ENCODE measurements at places on chromosomes 11 and 22.

DNA sequence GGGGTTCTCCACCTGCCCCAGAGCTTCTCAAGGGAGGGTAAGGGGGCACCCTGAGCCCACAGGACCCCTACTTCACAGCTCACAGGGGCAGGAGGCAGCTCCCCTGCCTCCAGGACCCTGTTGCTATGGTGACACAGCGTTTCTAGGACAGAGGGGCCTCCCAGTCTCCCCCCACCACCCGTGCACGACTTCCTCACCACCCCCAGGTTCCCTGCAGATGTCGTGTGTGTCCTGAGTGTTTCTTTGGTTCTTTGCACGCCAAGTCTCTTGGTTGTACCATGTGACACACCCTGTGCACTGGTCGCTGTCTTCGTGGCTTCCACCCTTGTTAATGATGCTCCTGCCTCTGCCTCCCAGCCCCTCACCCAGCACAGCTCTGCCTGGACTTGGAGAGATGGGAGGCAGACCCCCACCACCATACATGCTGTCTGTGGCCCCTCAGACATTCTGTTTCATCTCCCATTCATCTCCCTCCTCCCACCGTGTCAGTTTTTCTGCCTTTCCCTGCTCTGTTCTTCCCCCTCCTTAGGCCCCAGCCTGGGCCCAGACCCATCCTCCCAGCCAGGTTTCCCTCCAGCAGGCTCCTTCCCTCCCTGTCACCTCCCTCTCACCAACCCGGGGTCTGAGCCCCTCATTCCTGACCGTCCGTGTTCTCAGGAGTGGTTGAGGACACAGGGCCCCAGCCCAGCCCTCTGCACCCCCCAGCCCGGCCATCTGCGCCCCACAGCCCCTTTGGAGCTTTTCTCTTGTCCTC lies 24.5 kb upstream of the RAB1B start:
- DNase-seq, result peak; percentile 57

- DNase-seq, result no peak
These were observed 27.2 kb downstream of the FADD start for GRCh38 chr11:70230151-70230839.

GRCh38 chr11:100776212-100776896 lies 89.3 kb downstream of the ARHGAP42 start:
- no peak for DNase-seq

DNA sequence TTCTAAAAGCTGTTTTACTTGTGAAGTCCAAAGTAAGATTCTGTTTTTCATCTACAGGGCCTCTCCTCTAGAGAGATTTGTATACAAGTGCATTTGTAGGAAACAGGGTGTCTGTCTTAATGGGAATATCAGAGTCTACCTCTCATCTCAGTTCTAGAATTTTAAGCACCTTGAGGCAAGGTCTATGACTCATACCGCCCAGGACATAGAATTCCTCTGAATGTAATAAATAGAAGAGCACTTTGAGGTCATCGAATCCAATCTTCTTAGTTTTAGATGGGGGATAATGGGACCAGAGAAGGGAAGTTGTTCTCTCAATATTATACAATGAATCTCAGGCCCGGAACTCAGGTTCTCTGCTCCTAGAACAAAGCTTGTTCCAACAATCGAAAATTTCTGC lies 101.8 kb upstream of the TIMP3 start:
- no peak for DNase-seq

DNA sequence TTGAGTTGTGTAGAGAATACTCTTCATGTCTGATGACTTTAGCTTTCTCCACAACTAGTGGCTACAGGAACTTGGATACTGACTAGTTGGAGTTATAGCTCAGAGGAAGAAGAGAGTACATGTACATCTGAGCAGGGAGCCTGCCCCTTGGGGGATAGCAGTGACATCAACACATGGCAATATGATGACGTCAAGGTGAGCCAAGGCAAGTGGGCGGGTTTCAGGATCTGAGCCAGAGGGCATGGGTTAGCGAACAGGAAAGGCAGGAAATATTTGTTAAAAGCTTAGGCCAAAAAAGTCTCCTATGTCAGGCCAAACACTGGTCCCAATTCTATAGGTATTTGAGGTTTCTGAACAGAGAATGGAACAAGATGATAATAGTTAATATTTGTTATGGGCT lies 42.0 kb upstream of the HORMAD2 start:
- DNase-seq, result no peak

- DNase-seq, result no peak
These were observed 145.5 kb downstream of the RBFOX2 start for GRCh38 chr22:35883031-35883620.

DNA sequence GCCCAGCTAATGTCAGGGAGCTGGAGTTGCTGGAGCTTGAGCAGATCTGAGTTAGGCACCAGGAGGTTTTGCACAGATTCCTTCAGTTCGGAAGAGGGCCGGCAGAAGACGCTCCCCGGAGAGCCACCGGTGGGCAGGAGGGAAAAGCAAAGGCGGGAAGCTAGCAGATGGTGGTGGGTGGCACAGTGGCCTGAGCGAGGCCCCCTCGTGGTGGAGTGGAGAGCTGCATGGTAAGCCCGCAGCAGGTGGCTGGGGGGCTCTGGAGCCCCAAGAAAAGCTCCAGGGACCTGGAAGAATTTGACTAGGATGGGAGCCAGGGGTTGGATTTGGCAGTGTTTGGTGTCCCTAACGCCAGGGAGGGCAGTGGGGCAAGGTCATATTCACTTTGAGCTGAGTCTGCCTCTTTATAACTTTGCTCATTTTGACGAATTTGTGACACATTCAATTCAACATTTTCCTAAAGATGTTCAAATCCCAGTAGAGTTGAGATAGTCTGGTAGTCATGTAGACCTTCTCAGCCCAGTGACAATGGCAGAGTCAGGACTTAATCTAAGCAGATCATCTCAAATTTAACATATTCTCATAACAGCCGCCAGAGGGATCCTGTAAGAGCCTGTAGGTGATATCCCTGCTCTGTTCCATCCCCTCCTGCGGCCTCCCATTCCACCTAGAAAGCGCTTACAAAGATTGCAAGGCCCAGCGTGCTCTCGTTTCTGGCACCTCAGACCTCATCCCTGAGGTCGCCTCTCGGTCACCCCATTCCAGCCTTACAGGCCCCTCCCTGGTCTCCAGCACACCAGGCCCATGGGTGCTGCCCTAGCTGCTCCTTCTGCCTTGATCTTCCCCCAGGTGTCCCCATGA lies 57.9 kb downstream of the TRIM29 start:
- DNase-seq, result no peak

DNA sequence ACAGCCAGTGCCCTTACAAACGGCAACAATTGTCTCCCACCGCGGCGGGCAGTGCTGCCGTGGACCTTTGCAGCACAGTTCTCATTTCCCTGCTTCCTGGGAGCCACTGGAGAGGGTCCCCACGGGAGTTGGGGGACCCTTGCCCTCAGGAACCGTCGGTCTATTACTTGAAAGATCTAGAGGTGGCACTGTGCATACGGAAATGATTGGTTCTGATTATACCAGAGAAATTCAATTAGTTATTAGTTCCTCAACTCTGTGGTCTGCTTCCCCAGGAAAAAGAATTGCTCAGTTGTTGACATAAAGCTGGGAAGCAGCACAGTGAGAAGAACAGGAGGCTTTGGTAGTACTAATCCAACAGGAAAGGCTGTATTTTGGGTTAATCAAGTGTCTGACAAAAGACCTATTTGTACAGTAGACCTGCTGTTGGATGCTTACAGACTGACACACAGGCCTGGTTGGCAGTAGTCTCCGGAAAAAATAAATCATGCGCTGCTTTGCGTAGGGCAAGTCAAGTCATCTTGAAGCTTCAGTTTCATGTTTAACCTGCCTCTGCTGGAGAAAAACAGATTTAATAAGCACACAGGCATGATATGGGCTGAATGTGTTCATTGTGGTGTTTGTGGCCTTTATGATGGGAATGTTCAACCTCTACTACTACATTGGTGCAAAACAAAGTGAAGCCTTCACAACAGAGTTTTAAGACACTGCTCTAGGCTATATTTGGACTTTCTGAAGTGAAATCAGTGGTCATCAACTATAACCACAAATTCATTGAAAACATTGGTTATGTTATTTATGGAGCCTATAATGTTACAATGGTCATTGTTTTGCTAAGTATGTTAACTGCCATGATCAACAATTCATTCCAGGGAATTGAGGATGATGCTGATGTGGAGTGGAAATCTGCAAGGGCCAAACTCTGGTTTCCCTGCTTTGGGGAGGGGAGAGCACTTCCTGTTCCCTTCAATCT lies 54.6 kb upstream of the SC5D start:
- no peak for DNase-seq

DNA sequence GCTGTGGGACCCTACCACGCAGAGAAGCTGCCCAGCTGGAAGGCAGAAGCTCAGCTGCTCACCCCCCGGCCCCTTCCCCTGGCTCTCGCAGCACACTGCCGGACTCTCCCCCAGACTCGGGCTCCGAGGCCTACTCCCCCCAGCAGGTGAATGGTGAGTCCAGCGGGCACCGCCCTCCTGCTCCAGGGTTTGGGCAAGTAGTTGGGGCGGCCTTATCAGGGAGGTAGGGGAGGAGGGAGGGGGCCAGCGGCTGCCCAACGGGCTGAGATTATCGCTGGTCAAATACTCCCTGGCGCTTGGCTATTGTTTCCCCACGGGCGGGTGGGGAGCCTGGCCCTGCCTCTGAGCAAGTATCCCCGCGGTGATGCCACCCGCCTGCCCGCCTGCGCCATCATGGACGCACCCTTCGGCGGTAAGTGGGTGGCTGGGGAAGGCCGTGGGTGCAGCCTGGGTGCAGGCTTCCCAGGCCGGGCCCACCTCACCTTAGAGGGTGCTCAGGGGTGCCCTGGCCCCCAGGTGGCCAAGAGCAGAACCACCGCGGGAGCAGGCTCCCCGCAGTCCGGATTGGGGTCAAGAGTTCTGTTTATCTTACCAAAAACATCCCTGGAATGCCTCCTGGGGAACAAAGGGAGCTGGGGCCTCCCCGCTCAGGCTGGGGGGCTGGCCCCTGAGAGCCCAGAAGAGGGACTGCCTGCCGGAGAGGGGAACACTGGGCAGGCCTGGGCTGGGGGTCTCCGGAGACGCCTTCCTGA lies 16.9 kb downstream of the MYRF start:
- DNase-seq, result no peak

GRCh38 chr22:21025266-21025665 lies 7.1 kb downstream of the SLC7A4 start:
- no peak for DNase-seq

DNA sequence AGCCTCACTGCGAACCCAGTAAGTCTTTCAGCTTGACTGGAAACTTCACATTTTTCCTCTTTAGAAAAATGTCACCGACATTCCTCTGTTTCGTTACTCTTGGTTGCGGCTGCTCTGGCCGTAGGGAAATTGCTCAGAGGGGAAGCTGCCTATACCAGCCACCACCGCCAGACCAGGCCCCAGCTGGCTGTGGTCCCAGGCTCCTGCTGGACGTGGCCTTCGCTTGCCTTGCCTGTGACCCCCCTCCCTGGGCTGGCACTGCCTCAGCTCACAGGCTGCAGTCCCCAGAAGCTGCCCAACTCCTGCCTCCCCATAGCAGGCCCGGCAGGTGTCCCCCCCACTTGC lies 197.8 kb downstream of the MN1 start:
- peak; percentile 56 for DNase-seq

DNA sequence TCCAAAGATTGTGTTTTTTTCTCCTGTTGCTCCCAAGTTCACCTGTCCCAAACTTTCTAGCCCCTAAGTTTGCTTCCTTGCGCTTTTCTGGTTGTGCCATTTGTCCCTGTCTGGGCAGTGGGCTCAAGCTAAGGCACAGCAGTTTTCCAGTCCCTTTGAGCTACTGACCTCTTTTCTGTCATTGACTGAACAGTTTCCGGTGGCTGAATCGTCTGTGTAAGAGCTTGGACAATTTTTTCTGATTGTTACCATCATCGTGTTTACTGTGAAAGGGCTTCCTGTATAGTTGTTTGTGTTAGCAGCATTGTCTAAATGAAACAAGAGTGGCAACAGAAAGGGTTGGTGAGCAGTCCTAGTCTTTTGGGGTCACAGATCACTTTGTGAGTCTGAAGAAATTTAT lies 49.8 kb downstream of the BMAL1 start:
- no peak for DNase-seq

- DNase-seq, result no peak
These were observed 344.9 kb downstream of the ETS1 start for GRCh38 chr11:128242451-128242850.

DNA sequence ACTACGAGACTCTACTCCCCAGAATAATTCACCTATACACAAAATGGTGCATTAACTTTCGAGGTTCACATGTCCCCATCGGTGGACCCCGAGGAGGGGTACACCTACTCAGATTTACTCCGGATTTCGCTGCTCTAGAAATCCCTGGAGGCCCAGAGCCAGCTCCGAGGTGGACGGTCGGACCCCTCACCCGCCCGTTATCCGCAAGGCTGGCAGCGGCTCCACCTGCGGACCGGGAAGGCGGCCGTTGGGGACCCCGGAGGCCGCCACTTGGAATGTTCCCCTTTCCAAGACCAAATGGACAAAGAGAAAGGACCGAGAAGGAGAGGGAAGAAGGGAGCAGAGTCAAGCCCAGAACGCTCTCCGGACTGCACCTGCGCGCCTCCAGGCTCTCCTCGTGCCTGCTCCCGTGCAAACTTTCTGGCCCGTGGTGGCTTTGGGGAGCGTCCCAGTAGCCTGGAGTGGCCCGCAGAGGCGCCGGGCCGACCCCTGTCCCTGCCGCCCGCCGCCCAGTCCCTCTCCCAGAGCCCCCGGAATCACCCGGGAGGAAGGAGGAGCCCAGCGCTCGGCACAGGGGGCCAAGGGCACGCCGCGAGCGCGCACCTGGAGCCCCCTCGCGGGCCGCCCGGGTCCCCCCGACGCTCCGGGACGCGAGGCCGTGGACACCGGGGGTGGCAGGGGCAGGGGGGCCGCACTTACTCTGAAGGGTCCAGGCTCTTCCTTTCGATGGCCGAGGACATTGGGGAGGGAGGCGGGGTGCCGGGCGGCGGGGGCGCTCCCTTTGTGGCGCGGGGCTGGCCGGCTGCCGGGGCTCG lies 23.0 kb downstream of the LMO2 start:
- no peak for DNase-seq

DNA sequence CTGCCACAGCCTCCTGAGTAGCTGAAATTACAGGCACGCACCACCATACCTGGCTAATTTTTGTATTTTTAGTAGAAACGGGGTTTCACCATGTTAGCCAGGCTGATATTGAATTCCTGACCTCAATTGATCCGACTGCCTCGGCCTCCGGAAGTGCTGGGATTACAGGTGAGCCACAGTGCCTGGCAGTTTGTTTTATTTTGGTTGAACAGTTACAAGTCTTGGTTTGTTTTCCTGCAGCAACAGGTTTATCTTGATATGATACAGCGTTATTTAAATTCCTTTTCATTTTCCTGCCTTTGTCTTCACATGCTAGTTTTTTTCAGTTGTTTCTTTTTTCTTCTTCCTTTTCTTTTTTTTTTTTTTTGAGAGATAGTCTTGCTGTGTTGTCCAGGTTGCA lies 4.0 kb upstream of the SLC3A2 start:
- no peak for DNase-seq

DNA sequence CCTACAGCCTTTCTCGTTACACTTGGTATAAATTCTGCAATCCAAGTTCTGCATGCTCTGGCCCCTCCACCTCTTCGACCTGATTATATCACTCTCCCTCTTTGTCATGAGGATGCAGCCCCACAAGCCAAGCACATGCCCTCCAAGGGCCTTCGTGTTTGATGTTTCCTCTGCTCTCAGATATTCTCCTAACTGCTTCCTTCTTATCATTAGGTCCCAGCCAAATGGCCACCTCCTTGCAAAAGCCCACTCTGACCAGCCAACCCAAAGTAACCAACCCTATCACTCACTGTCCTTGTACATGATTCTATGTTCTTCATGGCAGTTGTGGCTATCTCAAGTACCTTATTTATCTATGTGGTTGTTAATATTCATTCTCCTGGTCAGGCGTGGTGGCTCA lies 38.3 kb upstream of the LRRC55 start:
- DNase-seq, result no peak

GRCh38 chr11:1574238-1574932 lies 2.3 kb upstream of the DUSP8 start:
- peak; percentile 73 for DNase-seq

All from right forelimb (tissue), 1 donor.